ENCODE measurements at places on chromosomes 5 and 9.

DNA sequence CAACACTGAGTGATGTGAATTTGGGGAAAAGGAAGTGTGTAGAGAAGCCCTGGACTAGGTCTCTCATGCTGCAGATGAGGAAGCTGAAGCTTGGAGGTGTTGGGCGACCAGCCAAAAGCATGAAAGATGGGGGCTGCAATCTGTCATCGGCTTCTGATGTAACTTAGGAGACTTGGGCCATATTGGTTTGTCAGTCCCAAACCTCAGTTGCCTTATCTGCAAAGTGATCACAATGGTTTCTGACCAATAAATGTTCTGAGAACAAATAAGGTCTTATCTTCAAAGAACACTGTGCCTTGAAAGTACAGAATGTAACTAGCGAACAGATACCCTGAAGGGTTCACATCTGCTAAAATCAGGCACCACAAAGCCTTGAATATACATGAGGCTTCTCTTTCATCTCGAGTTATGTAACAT, 198.4 kb upstream of the NR3C1 start:
- no peak for DNase-seq

- DNase-seq = no peak
Observed at GRCh38 chr5:36614657-36615308, 8.4 kb downstream of the SLC1A3 start.

GRCh38 chr5:9533096-9533495, 12.8 kb downstream of the SEMA5A start:
- no peak for DNase-seq

DNA sequence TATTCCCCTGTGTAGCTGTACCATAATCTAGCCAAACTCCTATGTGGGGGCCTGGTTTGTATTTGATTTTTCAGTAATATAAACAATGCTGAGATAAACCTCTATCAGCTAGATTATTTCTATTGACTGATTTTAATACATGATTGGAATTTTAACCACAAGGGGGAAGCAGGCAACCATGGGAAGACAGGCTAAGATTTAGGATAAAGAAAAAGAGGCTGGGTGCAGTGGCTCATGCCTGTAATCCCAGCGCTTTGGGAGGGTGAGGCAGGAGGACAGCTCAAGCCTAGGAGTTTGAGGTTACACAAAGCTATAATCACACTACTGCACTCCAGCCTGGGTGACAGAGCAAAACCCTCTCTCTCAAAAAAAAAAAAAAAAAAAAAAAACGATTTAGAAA, 18.1 kb upstream of the GPX3 start:
- no peak for DNase-seq

- DNase-seq = no peak
Observed at GRCh38 chr9:30851600-30851999, 1532.8 kb upstream of the ACO1 start.

GRCh38 chr5:139638736-139639618, 9.2 kb upstream of the CXXC5 start:
- DNase-seq = no peak

DNA sequence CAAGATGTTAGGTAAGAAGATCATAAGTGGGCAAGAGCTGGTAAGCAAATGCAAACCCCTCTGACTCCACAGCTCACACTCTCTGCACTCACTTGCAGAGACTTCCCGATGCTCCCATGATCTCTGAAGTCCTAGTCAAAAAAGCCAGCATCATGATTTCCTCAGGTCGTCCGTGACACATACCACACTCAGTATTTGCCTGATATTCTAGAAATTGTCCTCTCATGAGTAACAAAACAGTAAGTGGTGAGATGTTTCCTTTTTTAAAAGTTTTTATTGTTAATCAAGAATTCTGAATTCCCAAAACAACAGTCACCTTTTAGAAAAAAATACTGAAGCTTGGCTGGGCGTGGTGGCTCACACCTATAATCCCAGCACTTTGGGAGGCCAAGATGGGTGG, 194.6 kb downstream of the DENND1A start:
- DNase-seq = no peak

- no peak for DNase-seq
Observed at GRCh38 chr5:79135790-79136553, 24.4 kb downstream of the BHMT start.

GRCh38 chr9:121328876-121329681, 41.0 kb downstream of the STOM start:
- no peak for DNase-seq

GRCh38 chr5:180975338-180975737, 13.3 kb upstream of the BTNL3 start:
- no peak for DNase-seq

- DNase-seq = no peak
Observed at GRCh38 chr9:16321461-16322119, 548.9 kb downstream of the BNC2 start.

DNA sequence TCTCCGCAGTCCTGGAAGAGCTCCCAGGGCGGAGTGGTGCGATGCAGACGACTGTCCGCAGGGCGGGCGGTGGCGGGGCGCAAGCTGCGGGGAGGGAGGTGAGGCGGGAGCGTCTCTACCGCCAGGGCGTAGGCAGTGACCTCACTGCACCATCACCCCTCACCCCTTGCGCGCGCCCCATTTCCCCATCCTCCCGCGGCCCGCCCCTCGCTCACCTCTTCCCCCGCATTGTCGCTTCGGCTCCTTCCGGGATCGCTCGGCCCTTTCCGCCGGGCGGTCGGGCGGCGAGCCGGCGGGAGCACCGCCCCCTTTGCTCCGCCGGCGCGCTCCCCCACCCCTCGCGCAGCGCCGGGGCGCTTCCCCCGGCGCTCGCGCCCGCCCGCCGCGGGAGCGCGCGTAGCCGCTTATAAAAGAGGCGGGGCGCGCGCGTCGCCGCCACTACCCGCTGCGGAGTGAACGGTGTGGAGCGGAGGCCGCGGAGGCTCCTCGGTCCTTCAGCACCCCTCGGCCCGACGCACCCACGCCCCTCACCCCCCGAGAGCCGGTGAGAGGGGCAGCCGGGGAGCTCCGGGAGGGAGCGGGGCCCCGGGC, at the start of gene SPTAN1:
Gene SPTAN1, plus strand, starts transcription at position 435 of the 591 bp plus-strand sequence. CDS start 14,154 bp downstream, outside the sequence.
- DNase-seq = peak; percentile 85

DNA sequence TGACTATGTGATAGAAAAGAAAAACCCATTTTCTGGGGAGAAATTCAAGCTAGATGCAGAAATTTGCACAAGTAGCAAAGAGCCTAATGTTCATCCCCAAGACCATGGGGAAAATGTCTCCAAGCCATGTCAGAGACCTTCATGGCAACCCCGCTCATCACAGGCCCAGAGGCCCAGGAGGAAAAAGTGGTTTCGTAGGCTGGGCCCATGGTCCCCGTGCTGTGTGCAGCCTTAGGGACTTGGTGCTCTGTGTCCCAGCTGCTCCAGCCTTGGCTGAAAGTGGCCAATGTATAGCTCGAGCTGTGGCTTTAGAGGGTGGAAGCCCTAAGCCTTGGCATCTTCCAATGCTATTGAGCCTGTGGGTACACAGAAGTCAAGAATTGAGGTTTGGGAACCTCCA, 711.2 kb upstream of the ZNF608 start:
- DNase-seq = no peak

DNA sequence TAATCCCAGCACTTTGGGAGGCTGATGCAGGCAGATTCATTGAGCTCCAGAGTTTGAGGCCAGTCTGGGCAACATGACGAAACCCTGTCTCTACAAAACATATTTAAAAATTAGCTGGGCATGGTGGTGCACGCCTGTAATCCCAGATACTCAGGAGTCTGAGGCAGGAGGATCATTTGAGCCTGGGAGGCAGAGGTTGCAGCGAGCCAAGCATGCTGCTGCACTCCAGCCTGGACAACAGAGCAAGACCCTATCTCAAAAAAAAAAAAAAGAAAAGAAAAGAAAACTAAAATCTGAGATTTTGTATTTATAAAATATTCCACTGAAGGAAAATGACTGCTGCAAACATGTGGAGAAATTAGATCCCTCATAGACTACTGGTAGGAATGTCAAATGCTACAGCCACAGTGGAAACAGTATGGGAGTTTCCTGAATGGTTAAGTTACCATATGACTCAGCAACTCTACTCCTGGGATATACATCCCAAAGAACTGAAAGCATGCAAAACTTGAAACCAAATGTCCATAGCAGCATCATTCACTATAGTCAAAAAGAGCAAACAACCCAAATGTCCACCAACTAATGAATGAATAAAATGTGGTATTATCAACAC, 106.1 kb downstream of the UBAP2 start:
- DNase-seq = no peak

GRCh38 chr9:76004526-76004925, 114.1 kb downstream of the PCSK5 start:
- DNase-seq = no peak

DNA sequence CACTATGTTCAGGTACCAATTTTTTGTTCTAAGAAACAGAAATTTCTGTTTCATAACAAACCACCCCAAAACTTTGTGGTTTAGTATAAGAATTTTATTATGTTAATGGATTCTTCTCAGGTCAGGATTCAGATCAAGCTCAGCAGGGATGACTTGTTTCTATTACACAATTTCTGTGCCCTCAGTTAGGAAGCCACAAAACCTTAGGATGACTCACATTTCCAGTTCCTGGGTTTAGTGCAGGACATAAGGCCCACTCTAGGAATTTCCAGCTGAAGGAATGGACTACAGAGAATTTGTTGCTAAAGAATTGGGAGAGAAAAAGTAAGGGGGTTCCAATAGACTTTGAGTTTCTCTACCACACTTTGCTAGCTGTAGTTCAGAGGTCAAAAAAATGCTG, 629.3 kb downstream of the ANXA1 start:
- no peak for DNase-seq

DNA sequence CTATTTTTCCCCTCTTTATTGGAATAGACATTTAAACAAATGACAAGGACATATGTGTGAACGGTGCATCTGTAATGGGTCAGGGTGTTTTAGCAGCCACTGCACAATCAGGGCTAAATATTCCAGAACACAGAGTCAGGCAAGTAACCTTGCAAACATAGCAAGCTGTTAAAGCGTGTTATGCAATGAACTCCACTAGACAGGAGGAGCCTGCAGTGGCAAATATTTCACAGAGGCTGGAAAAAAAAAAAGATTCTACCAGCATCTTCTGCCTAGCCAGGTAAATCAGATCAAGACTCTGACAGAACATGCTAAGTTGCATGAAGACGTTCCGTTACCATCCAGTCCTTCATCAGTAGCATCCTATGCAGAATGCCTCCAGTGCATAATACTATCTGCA, 171.8 kb downstream of the SEMA5A start:
- no peak for DNase-seq

GRCh38 chr5:37926732-37927131, 86.9 kb upstream of the GDNF start:
- DNase-seq = peak; percentile 5

DNA sequence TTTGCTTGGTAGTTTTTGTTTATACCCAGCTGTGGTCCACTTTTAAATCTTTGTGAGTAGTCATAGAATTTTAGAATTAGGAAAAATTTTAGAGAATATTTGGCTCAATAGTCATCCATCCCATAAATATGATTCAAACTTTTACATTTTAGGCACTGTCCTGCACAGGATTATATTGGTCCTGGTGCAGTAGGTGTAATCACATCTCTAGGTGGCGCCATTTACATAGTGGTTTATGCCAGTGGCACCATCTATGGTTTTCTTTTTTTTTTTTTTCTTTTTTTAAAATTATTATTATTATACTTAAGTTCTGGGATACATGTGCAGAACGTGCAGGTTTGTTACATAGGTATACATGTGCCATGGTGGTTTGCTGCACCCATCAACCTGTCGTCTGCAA, 260.7 kb upstream of the KCNN2 start:
- no peak for DNase-seq

DNA sequence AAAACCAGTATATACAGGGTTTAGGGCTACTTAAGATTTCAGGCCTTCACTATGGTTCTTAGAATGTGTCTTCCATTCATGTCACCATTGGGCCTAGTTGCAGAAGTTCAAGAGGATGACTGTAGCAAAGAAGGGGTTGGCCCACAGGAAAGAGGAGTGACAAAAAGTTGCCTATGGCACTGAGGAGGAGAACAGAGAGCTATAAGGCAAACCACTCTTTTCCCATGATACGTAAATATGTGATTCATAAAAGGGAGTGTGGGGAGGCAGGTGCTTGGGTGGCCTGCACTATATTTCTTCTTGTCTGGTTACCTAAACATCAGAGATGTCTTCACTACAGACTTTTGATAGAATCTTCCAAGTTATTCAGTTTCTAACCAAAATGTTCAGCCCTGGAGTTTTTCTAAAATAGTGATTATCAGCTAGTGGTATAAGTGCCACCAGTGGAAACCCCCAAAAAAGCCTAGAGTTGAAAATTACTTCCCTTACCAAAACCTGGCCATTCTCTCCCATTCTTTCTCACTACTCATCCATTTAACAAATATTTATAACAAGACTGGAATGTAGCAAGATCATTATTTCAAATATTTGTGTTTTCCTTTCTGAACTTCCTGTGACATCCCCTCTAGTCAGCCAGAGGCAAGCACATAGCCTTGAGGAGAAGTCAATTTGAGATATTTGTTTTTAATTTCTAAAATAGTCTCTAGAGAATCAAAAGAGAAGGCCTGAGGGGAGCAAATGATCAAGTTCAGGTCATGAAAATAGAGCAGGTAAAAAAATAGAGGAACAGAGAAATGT, 367.4 kb downstream of the EFNA5 start:
- DNase-seq = no peak

DNA sequence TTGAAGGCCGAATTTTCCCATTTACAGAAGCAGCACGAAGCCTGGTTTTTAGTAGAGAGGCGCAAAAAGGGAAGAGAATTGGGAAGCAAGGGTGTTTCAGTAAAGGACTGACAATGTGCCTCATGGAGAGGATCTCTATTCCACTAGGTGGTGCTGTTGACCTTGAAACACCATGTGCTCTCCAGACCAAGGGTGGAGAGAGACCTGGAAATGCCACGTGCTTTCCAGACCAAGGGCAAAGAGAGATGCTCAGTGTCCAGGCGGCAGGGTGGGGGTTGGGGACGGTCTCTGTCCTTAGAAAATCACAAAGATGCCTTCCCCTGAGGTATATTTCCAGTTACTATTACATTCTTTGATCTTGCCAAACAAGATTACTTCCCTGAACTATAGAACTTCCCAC, 425.3 kb downstream of the CSNK1G3 start:
- peak; percentile 51 for DNase-seq

DNA sequence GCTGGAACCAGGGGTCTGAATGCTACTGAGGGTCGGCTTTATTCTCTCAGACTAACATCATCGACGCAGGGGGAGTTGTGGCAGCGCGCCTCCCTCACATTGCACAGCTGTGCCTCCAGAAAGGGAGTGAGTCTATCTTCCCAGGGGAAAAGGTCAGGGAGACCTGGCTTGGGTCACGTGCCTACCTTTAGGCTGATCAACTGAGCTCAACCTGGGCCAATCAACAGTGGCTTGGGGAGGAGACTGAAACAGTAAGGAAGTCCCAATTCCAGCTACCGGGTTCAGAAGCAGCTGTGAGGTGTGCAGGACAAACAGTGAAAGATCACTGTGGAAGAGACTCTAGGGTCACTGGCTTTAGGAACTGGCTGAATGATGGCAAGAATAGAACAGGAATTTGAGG, 14.3 kb downstream of the SNX30 start:
- no peak for DNase-seq

DNA sequence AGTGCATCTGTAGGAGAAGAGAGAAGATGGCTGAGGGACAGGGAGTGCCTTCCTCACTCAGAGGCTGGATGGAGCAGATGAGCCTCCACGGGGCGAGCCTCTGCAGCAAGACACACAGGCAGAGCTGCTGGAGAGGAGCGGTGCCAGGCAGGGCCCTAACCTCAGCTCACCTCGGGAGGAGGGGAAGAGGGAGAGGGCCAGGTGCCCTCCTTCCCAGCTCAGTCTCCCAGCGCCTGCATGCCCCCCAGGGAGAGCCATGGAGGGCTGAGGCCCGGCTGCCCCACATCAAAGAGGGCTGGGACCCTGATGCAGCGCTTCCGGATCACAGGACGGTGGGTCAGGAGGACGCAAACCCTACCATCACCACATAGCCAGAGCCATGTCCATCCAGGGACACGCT, 13.6 kb upstream of the SPATA31E1 start:
- DNase-seq = no peak
